Kasumi-1 (cell line): ENCODE measurements at places on chromosomes 12 and 14.

GRCh38 chr14:68473069-68473468 is 319.8 kb downstream of the ZFP36L1 start:
- DNase-seq, result no peak

DNA sequence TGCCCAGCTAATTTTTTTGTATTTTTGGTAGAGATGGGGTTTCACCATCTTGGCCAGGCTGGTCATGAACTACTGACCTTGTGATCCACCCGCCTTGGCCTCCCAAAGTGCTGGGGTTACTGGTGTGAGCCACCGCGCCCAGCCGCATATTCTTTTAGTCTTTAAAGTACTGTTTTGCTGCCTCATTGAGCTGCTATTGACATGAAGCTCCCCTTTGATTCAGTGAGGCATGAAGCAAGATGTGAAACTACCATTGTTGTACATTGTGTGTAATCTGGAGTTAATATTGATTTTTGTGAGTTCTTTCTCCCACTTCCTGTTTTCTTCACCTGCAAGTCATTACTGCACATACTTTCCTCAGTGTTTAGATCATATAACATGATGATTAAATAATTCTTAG is 80.8 kb downstream of the MNAT1 start:
- DNase-seq, result no peak

DNA sequence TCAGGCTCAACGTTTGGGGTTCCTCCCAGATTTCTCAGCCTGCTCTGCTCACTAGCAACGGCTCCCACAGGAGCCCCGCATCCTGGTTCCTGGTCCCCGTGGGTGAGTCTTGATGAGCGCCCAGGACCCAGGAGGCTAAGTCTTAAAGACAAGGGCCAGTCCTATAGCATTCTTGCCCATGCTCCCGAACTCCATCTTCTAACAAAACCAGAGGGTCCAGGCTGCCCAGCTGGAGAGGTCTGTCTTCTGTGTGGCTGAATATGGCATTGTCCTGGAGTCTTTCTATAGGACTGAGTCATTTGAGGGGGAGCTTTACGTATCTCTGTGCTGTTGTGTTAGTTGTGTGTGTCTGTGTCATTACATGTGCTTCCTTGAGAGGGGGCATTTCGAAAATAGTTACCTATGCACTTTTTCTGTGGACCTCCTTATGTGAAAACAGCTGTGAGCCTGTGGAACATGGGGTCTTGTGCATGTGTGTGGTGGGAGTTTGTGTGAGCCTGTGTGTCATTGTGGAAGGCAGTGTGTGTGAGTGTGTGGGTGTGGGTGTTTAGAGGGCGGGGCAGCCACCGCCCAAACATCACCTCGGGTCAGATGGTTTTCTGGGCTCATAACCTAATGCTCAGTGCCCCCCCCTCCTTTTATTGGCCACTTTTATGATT is 9.1 kb upstream of the TBX5 start:
- DNase-seq, result no peak

GRCh38 chr12:93846936-93847516 is 169.9 kb downstream of the CRADD start:
- no peak for DNase-seq

DNA sequence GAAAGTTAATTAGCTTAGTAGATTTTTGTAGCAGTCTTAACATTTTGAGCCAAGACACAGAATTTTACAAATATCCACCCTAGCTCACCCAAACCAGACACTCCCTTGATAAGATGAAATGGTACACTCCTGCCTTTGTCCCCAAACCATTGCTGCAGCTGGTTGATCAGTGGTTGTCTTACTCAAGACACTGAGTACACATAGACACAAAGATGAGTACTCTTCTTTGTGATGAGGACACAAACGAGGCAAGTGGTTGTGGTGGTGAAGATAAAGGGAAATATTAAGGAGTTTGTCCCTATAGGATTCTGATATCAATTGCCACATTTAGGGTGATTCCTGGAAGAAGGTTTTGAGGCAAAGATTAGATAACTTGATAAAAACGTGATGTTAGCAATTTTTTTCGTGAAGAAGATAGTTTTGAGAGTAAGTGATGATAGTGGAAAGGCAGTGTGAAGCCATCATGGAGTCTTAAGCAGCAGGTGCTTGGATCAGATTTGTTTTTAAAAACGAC is 21.4 kb upstream of the ATP2B1 start:
- no peak for DNase-seq
